ENCODE measurements at places on chromosomes 2 and 18.

DNA sequence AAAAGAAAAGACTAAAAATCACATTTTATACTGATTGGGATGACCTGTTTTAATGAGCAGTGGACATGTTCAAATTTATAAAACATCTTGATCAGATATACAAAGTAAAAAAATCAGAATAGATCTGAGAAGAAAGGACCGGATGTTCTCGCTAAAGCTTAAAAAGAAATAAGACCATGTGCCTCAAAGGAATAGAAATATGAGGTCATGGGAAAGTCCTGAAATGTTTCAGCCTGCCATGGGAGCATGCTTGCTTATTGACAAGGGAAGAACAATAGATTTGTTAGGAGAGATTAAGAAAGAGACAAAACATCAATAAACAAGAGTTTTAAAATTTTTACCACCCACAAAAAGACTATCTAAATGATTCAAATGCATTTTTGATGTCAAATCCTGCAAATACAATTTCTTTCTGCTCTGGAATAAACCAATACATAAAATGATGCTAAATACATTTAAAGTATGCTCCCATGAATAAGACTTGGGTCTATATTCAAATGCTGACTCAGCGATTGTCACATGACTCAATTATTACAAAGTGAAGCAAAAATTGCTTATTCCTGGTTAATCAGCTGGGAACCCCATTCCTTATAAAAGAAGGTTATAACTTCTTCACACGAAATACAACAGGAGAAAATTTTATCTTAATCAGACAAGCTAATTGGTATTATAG is 633.9 kb upstream of the PKDCC start:
- no peak for DNase-seq

- DNase-seq: no peak
Observed at GRCh38 chr2:55159037-55159651, 72.9 kb downstream of the CLHC1 start.

GRCh38 chr2:120760446-120761135 is 24.9 kb downstream of the GLI2 start:
- DNase-seq: no peak

- no peak for DNase-seq
Observed at GRCh38 chr2:8582651-8583399, 99.0 kb upstream of the ID2 start.

Measured in stimulated activated CD4-positive, alpha-beta T cell treated with anti-CD3 and anti-CD28 coated beads, Interleukin-12 subunit alpha, Interleukin-12 subunit beta, amount 100 ng/mL, for 4 hours (primary cell).